CD4-positive, alpha-beta T cell treated with Interferon gamma for 1 hour (primary cell): ENCODE measurements at places on chromosomes 7 and 10.

DNA sequence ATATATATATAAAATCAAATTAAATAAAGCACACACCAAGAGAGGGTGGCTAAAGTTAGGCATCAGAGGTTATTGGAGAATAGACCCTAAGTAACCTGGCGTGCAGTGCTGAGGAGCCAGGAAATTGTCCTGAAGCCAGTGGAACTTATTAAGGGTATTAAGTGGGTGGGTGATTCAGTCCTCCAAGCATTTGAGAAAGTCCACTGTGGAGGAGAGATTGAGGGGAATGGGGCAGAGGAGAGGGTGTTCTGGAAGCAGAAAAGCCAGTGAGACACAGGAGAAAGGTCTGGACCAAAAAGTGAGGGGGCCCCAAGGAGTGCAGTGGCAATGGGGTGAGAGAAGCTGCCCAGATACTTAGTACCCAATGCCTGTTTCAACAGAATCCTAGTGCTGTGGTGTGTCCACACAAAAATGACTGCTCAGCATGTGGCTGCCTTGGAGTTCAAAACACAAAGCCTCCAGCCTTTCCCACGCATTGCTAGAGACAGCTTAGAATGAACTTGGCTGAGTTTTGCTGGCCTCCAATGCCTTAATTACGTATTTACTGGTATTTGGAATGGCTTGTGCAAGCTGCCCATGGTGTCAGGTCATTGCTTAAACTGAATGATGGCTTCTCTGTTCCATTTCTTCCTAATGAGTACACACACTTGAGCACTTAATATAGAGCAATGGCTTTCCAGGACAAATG, 44.9 kb upstream of the CHST15 start:
- DNase-seq, result no peak

- no peak for DNase-seq
Observed at GRCh38 chr10:28478646-28479045, 54.3 kb upstream of the WAC start.

DNA sequence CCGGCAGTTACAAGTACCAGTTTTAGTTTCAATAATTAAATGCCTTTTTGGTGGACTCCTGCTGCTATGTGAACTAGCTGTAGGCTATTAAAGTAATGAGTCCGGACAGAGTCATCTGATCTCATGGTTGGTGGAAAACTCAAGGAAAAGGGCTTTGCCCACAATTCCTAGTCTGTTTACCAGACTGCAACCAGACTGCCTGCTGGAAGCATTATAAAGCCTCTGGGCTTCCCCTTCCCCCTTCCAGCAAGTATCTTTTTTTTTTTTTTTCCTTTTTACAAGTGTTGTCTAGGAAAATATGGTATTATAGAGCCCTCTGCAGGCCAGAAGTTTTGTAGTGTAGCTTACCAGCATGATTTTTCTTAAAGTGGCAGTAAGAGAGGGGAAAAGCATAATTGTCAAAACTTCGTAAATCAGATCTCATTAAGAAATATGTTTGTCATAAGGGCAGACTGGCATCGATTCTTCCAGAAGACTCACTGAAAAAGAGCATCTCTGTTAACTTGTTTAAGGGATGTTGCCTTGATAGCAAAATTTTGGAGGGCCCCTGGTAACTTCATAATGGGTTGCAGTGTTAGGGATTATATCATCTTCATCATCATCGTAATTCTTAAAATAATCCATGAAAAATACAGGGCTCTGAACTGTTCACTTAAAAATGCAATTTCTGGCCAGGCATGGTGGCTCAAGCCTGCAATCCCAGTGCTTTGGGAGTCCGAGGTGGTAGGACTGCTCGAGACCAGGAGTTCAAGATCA, 181.3 kb downstream of the TAX1BP1 start:
- no peak for DNase-seq

GRCh38 chr7:117975476-117975875, 102.2 kb upstream of the CTTNBP2 start:
- no peak for DNase-seq

DNA sequence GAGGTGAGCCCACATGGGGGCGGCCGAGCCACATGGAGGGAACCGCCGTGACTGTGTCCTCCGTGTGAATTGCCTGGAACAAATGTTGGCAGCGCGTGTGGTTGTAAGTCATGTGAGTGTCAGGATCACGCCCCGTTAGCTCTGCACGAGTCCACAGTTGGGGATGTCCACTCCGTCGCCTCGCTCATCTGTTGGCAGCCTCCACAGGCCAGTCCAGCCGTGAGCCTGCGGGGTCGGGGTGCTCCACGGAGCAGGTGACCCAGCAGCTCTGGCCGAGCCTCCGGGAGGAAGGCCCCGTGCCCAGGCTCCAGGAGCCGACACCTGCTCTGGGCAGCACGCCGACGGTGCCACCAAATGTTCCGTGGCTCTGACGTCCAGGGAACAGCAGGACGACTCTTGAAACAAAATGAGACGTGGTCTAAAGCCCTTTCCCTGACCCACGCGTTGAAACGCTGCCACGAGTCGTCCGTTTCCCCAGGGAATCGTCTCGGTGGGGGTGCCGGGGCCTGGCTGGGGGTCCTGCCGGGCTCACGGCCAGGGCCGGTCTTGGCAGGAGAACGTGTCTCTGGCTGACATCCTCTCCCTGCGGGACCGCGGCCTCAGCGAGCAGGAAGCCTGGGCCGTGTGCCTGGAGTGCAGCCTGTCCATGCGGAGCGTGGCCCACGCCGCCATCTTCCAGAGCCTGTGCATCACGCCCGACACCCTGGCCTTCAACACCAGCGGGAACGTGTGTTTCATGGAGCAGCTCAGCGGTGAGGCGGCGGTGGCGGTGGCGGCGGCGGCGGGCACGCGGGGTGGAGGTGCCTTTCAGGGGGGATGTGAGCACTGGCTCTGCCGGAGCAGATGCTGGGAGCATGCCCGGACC, 7.0 kb downstream of the KNDC1 start:
- no peak for DNase-seq
